ENCODE measurements at places on chromosomes 3 and 15.

GRCh38 chr3:13281507-13282357 lies 138.4 kb downstream of the NUP210 start:
- DNase-seq, result no peak

- DNase-seq, result no peak
Measured at GRCh38 chr3:115871735-115872134, 248.4 kb downstream of the GAP43 start.

DNA sequence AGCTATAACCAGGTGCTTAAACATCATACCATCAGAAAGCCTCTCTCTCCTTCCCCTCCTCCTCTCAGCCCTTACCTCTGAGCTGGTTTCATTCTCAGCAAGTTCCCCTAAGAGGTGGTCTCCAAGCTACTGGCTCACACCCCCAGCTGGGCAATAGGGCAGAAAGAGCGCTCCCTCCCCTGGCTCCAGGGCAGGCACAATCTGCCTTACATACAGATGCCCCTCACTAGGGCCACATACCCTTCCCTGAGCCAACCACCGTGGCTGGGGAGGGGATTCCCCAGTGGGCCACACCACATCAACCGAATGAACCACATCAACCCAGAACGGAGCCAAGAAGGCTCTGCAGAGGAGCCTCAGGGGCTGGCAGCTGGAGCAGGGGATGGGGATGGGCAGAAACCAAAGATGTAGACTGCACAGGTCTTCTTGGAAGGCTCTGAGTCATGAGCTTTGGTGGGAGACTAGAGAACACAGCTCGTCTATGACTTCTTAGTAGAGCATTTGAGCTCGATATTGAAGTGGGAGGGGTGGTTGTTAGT lies 4.6 kb upstream of the FBLN2 start:
- no peak for DNase-seq

DNA sequence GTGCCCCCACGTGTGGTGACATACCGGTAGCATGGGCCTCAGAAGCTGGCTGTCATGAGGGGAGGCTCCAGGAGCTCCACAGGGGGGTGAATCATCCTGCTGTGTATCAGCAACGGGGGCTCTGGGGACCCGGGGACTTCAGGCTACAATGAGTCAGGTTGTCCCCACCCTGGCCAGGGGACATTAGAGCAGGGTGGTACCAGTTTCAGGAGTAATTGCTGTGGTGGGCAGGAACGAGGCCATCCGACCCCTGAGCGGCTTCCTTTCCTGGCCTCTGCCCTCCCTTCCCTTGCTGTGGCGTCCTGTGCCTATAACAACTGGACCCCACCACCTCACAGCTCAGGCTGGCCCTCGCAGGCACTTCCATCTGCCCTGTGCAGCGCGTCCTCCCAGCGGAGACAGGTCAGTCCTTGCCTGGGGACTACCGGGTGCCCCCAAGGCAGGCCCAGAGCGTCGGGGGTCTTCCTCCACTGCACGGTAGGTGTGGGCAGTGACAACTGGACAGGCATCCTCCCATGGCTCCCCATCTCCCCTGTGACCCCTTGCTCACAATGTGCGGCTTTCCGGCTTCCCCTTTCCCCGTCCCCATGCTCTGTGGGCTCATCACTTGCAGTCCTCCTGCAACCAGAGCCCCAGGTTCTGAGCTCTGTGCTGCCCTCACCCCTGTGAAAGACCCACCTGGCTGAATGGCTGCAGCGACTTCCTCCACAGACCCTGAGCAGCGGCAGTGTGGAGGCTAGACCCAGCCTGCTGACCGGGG lies 57.0 kb downstream of the KLF15 start:
- no peak for DNase-seq

DNA sequence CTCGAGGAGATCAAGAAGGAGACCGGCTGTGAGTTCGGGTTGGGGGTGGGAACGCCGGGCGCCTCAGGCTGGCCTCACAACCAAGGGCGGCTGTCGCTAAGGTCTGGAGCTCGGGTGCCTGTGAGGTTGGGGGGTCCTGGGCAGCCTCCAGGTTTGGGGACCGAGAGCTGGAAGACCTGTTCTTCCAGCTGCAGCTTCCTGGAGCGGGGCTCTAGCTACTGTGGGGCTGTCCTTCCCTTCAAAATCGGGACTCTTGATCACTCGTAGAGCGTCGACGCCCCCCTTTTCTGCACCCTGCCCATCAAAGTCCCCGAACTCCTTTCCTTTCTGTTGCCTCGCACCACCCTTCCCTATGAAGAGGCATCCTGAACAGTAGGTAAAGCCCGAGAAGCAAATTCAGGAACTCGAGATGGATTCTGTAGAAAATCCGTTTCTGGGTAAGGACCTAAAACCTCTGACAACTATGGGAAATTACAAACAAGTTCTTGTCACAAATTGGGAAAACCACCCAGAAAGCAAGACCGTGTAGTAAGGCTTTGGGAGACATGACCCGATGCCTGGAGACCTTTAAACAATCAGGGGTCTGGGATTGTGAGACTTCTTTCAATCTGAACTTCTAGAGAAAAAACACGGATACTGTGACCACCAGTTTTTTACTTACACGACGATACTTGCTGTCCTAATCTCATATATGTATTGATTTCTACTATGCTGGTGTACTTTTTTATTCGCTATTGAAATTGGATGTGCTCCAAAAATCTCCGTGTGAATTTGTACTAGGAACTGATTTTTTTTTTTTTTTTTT lies 556 bp downstream of the CHP1 start:
- DNase-seq, result no peak

GRCh38 chr3:2218375-2218774 lies 119.7 kb downstream of the CNTN4 start:
- DNase-seq, result no peak

GRCh38 chr3:178514401-178514800 lies 21.8 kb upstream of the KCNMB2 start:
- DNase-seq, result no peak

DNA sequence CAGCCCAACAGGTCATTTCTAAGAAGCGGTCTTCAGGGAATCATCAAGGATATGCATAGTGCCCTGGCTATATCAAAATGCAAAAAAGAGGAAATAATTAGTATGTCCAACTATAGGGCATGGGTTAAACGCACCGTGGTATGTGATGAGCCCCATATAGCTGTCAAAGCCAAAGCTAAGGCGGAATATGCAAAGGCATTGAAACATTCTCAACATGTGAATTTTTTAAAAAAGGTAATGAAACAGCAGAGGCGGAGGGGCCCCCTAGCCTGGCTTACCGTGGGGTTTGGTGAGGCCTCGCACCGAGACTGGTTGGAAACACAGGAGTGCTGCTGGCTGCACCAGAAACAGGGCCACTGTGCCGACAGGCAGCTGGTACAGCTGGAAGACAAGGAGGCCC lies 23.2 kb downstream of the PLXND1 start:
- no peak for DNase-seq

- DNase-seq, result no peak
Measured at GRCh38 chr15:85652457-85652856, 142.3 kb downstream of the KLHL25 start.

- DNase-seq, result no peak
Measured at GRCh38 chr3:9696480-9697220, 7.0 kb upstream of the CPNE9 start.

- peak; percentile 20 for DNase-seq
Measured at GRCh38 chr15:69668963-69669362, 216.3 kb downstream of the RPLP1 start.

DNA sequence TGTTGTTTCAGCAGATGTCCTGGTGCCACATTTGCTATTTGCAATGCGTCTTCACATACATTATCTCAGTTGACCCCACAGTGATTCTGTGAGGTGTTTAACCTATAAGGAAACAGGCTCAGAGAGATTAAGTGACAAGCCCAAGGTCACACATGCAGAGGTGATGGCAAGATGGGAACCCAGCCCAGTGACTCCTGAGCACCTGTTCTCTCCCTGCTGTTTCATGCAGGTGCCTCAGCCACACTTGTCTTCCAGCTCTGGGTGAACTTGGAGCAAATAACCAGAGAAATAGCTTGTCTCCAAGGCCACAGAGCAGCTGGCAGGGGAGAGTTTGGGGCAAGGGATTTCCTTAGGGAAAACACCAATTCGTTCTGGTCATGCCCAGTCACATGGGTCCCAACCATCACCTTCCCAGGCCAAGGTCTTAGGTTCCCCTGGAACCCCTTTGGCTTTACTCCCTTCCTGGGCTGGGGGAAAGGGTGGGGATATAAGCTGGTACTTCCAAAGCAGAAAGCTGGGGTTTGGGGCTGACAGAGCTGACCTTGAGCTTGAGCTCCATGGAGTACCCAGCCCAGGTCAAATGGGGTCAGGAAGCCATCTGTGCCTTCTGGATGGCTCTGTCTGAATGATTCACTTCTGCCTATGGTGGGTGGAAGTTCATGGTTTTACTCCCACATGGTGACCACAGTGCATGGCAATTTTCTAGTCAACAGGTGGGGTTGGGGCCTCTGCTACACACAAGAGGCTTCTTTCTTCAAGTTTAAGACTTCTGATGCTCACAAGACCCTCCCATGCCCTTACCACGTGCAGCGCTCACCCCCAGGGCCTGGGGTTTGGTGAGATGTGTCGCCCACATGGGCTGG lies 22.4 kb downstream of the LIPC start:
- DNase-seq, result no peak

GRCh38 chr15:28913171-28913765 lies 27.5 kb downstream of the APBA2 start:
- DNase-seq, result no peak

- DNase-seq, result no peak
Measured at GRCh38 chr3:159657176-159657575, 331.5 kb upstream of the IL12A start.

GRCh38 chr3:129994883-129995559 lies 20.5 kb downstream of the TRH start:
- no peak for DNase-seq

DNA sequence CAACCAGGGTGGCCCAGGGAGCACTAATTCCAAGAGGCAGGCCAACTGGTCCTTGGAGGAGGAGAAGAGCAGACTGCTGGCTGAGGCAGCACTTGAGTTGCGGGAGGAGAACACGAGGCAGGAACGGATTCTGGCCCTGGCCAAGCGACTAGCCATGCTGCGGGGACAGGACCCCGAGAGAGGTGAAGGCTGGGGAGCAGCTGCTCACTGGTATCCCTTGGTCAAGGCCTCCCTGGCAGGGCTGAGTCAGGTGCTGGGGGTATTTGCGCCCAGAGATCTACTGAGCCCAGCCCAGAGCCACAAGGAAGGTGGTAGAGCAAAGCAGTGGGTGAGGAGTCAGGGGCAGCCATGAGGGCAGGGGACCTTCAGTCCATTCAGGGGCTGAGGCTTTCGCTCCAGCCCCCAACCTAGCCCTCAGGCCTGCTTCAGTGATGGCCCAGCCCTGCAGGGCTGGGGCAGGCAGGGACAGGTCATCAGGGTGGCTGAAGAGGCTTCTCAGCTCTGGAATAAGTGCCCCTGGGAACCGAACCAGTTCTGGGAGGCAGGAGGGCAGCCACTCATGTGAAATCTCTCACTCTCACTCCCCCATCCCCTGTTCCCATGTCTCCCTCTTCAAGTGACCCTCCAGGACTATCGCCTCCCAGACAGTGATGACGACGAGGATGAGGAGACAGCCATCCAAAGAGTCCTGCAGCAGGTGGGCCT lies 5.6 kb upstream of the DNAJC17 start:
- no peak for DNase-seq

DNA sequence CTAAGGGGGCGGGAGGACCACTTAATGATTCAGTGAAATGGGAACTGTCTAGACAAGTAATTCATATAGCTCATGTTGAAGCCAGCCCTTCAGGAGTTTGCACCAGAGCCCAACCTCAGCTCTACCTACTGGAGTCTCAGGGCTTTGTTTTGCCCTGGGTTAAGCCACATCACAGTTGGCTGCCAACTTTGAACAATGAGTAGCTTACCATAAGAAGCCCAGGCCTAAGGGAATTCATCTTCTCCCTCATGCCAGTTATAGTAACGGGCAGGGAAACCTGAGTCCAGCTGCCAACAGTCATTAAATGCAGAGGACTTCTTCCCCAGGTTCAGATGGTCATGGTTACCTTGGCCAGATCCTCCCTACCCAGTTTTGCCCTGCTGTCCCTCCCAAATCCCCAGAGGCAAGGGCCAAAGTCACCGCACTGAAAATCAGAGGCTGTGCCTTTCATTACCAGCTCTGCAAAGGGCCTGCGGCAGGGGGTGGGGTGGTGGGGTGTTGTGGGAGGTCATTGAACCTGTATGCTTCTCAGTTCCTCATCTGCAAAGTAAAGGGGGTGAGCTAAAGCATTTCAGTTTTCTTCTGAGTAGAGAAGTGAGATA lies 302.2 kb upstream of the NR2E3 start:
- DNase-seq, result no peak

- no peak for DNase-seq
Measured at GRCh38 chr3:2517500-2518172, 419.0 kb downstream of the CNTN4 start.

DNA sequence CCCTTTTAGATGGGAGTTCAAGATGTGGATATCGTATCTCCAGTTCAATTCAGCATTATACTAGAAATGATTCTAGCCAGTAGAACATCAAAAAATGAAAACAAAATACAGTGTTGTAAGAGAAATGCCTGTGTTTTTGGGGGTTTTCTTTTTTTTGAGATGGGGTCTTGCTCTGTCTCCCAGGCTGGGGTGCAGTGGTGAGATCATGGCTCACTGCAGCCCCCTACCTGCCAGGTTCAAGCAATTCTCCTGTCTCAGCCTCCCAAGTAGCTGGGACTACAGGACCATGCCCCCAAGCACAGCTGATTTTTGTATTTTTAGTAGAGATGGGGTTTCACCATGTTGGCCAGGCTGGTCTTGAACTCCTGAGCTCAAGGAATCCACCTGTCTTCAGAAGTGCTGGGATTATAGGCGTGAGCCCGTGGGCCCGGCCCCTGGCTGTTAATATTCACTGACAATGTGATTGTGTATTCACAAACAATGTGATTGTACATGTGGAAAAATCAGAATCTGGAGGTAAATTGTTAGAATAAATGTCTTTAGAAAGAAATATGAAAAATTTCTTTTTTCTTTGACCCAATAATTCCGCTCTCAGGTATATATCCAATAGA lies 59.0 kb downstream of the ARIH1 start:
- no peak for DNase-seq

DNA sequence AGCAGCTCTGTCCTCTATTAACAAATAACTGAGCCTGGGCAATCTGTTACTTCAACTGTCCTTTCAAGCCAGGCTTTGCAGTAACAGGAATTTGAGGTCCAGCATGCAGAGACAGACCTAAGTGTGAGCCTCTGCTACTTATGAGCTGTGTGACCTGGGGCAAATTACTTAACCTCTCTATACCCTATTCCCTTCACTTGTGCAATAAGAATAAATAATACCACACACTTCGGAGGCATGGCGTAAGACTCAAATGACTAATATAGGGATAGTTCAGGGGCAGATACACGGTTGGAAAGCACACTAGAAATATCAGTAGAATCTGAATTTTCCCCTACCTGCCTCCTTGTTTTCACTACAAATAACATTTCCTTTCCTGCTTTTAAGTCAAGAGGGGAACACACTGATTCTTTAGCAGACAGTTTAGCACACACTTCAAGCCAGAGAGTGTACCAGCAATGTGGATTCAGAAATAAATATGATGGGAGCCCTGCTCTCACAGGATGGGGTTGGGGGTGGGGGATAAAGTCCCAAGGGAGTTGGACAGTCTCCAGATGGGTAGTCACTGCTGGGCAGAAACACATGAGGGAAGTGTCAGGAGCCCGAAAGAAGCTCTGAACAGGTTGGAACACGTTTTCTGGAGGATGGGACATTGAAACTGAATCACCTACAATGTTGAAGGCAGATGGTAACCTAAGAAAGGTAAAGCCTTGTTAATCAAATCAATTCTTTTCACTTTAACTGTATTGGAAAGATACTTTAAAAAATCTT lies 61.8 kb upstream of the RBP1 start:
- no peak for DNase-seq

- peak; percentile 53 for DNase-seq
Measured at GRCh38 chr15:75647370-75648155, at the start of gene SNX33. TSS of gene SNX33 (plus strand) at chr15:75647912. CDS start at chr15:75649103, 1,191 bp downstream.

GRCh38 chr15:92800013-92800412 lies 100.1 kb upstream of the CHD2 start:
- no peak for DNase-seq

- DNase-seq, result no peak
Measured at GRCh38 chr3:168859574-168859973, 763.9 kb upstream of the GOLIM4 start.
